Fibroblast of skin of right quadriceps (primary cell): ENCODE measurements at places on chromosomes 3 and 15.
A peak's percentile ranks its signal among the peaks of the same experiment; 100 is the strongest.

- peak; percentile 34 for DNase-seq
These were observed 88.6 kb upstream of the SPRED1 start for GRCh38 chr15:38164061-38164460.

DNA sequence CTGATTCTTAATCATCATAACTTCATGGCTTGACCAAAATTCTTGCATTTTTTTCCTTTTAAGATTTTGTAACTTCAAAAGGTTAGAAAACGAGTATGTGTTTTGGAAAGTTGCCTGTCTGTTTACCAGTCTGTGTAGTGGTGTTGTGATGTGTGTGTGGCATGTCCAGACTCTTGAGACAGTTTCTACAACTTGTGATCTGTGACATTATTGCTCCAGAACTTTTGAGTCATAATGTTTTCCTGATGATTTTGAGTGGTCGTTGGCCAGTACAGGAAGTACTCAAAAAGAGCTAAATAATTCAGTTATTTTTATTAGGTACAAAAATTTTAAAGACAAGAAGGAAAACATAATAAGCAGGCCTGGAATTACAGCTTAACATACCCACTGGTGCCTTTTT is 229.0 kb upstream of the C2CD4B start:
- no peak for DNase-seq

GRCh38 chr15:100879464-100880138 is at the start of gene ALDH1A3:
Gene ALDH1A3 (plus strand): TSS chr15:100879831. CDS start chr15:100879908, 77 bp downstream.
- peak; percentile 30 for DNase-seq

DNA sequence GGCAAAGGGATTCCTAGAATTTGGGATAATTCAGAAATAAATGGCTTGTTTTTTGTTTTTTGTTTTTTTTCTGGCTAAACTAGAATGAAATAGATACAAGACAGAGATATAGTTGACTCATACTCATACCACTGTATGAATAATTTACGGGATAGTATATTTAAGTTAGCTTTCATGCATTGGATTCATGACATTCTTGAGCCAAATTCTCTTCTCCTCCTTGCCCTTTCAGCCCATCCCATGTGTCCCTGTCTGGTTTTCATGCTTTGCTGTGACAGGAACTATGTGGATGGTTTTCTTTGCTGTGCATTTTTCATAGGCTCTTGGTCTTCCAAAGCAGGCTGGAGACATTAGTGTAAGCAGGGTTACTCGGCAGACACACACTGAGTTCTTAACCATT is 66.6 kb upstream of the UMPS start:
- peak; percentile 31 for DNase-seq

DNA sequence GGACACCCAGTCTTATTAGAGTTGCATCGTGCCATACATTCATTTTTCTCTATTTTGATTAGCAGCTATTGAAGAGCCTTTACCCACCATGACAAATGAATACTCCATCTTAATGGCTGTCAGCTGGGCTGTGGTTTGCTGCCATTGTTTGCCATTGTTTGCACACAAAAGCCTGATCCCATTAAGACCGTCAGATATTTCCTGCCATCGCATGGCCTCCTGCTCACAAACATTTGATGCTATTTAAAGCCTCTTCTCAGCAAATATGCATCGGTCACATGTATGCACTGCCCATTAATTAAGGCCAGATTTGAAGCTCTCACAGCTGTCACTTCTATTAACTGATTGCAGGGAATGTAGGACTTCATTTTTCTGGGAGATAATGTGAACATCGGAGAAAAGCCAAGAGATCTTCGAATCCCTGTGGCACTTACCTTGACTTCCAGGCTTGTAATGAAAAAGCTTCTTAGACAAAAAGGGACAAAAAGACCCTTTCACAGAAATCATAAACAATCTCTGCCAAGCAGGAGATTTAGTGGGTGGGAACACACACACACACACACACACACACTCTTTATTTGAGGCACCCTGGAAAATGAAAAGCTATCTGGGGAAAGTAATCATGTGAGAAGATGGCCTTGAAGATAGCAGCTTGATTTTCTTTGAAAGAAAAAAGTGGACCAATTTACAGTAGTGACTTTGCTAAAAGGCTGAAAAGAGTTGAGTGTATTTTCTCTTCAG is 175.4 kb upstream of the NR2E3 start:
- peak; percentile 73 for DNase-seq

- DNase-seq: peak; percentile 18
These were observed 39.5 kb downstream of the ZNF280D start for GRCh38 chr15:56693761-56694160.

DNA sequence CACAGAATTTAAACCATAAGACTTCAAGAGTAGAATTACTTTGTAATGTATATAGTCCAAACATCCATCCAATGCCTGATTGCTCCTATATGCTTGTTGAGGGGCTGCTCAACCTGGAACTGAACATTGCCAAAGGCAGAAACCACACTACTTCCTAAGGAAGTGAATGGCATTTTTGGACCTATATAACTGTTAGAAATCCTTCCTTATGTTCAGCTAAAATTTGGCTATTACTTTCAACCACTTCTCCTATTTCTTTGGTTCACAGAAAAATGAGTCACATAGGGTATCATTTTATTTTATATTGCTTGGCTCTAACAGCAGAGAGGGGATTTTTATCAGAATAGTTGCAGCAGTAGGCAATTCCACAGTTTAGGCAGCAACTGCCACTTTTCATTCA is 342.1 kb downstream of the SLC9A9 start:
- no peak for DNase-seq

GRCh38 chr3:71710906-71711494 is 14.2 kb downstream of the EIF4E3 start:
- peak; percentile 47 for DNase-seq

DNA sequence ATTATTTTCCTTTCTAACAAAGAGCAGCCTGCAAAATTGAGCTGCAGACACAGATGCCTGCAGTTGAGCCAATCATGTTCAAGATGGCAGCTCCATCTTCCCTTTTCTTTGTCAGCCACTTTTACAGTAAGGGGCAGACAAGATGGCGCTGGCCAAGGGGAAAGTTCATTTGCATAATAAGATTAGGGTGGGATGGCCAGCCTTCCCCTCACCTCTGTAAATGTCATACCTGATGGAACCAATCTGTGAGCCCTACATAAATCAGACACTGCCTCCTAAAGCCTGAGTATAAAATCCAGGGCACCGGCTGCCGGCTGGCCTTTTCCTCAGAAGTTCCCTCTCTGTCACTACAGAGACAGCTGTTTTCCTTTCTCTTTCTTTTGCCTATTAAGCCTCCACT is 15.8 kb downstream of the PATL2 start:
- DNase-seq: no peak

DNA sequence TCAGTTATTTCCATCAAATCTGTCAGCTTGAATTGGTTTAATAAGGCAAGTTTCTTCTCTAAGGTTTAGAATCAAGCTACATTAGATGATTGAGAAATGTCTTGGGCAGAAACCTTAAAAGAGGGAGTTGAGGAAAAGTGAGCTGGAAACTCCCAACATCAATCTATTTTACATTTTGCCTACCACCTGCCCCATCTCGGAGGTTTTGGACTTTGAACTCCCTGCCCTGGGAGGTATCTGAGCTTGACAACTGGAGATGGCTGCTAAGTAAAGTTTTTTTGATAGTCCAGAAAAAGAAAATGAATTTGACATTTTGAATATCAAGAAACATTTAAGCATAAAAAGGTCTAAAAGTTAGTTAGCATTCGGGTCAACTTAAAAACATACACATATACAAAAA is 234.2 kb downstream of the NFKBIZ start:
- DNase-seq: no peak

- DNase-seq: peak; percentile 77
These were observed at the start of gene ZNF619 for GRCh38 chr3:40476478-40477470. Gene ZNF619 (plus strand): TSS chr3:40477122. CDS start chr3:40477980, 858 bp downstream.

- no peak for DNase-seq
These were observed 254.9 kb upstream of the IGF1R start for GRCh38 chr15:98393471-98393870.

DNA sequence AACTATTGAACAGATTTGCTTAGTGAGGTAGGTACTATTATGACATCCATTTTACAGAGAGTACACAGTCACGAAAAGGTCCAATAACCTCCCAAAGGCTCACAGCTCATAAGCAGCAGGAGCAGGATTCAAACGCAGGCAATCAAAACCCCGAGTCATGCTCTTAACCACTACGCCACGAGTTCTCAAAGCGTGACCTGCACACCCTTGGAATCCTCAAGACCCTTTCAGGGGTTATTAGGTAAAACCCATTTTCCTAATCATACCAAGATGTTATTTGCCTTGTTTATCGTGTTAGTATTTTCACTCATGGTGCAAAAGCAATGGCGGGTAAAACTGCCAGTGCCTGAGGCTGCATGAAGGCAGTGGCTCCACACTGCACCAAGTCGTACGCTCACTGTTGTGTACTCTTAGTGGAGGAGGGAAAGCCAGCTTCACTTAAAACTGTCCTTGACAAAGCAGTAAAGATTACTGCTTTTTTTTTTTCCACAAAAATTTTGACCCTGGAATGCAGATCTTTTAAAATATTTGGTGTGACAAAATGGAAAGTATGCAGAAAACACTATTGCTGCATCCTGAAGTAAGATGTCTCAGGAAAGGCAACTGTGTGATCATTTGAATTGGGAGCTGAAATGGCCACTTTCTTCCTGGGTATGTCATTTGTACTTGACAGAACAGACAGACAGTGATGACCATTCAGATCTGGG is 96.1 kb downstream of the IGF2BP2 start:
- peak; percentile 74 for DNase-seq

DNA sequence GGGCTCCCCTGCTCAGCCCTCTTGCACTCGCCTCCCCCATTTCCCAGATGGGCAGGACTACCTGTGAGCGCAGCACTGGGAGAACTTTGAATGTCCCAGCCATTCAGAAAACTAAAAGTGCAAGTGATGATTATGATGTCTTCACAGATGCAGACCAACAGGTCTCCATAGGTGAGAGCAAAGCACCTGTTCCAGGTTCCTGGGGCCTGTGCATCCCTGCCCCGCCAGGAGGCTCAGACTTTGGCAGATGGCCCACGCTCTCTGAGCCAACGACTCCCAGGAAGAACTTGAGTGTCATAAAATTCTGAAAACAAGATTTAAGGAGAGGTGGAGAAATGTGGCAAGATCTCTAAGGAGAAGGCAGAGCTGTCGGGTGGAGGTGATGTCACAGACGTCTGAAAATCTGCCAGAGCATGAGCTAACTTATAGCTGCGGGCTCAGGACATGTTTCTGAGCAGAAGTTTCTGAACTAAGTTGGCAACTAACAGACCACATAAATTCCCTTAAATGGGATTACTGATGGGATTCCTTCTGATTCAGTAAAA is 110.8 kb upstream of the IGF1R start:
- DNase-seq: no peak

- DNase-seq: no peak
These were observed 10.3 kb downstream of the U2SURP start for GRCh38 chr3:143011705-143012104.

GRCh38 chr15:82314769-82315518 is 34.3 kb downstream of the GOLGA6L10 start:
- no peak for DNase-seq

DNA sequence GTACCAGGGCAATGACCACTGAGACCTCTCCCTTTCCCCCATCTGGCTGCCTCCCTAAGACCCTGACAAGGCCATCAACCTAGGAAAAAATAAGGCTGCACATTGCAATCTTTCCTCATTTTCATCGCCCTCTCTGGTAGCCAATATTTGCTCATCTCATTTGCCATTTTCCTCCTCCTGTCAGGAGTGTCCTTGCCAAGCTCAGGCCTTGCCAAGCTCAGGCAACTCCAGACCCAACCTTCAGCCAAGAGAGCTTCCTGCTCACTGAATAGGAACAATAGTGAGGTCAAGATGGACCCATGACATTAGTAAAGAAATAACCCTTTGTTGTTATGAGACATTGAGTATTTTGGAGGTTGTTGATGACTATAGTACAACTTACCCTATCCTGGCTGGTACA is 380.3 kb downstream of the RSL24D1 start:
- DNase-seq: no peak
